ENCODE measurements at places on chromosomes 5 and 9.

- no peak for DNase-seq
These were observed 1.6 kb downstream of the PIP5KL1 start for GRCh38 chr9:127928676-127929624.

- DNase-seq = no peak
These were observed 849.2 kb downstream of the TAF11L14 start for GRCh38 chr5:18483451-18483850.

DNA sequence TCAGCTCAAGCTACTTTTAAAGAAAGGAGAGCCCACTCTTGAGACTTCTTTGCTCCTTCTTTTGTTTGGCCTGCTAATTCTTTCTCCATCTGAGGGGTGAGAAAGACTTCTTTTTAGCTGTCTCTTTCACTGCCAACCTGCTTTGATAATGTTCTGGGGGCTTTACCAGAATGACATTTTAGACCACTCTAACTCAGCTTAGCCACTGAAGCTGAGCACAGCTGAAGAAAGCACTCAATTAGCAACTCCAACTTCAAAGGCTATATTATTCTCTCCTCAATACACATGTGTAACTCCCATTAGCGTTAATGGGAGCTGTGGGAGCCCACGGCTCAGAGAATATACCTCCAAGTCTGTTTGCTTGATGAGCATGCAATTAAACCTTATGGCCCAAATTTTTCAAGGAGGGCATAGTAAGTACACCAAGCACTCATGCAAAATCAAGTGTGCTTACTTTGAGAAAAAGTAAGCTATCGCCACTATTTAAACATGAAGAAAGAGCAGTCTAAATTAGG lies 815.4 kb upstream of the DMAC1 start:
- DNase-seq = no peak

DNA sequence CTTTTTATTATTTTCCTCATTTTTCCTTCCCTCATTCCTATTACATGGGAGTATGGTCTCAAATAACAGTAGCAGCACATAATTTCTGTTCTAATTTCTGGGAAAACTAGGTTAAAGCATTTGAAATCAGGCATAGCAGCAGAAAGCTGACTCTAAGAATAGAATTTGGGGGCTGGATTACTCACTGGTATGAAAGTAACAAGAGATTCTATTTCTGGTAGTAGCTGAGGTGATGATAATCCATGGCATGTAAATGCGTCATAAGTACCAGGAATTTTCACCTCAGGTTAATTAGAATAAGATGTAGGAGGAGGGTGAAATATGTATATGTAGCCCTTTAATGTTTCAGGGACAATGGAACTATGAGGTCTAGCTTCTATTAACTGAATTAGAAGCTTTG lies 662.0 kb downstream of the PTPRD start:
- DNase-seq = no peak

GRCh38 chr5:148615644-148616275 lies 38.6 kb downstream of the HTR4 start:
- DNase-seq = no peak

- DNase-seq = no peak
These were observed 279.2 kb upstream of the TYRP1 start for GRCh38 chr9:12413986-12414385.

DNA sequence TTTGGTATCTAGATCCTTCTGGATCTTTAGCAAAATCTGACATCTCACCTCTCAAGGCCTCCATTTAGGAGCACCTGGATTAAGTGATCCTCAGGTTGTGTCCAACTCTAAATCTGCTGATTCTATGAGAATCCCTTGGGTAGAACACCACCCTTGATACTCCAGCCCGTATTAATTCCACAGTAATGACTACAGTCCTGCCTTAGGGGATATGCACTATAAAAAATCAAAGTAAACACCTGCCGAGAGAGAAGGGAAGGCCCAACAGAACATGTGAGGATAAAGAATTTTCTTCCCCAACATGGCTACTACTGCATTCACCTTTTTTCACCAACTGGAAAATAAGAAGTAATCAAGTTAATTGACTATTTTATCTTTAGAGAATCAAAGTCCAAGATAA lies 27.6 kb downstream of the DAP start:
- no peak for DNase-seq

Measured in hippocampal formation (tissue), 2 donors.